ENCODE measurements at places on chromosomes 12 and 14. TPM values are rescaled to one million over a fixed set of nuclear protein-coding genes. Genes with fewer than 3 reads are reported as not detected.

The KRT78 gene
- total RNA-seq, result not detected

The CCDC38 gene
- not detected for total RNA-seq

The C12orf42 gene
- total RNA-seq, result not detected

The CACNA2D4 gene
- 3.1 TPM for total RNA-seq

The ACSM4 gene
- not detected for total RNA-seq

The SMCO3 gene
- not detected for total RNA-seq

The SERPINA10 gene
- 0.23 TPM for total RNA-seq

The EML5 gene
- total RNA-seq, result 0.07 TPM

The PEBP1 gene
- 306 TPM for total RNA-seq

The ALDH1L2 gene
- 1.9 TPM for total RNA-seq

The TAS2R8 gene
- total RNA-seq, result not detected

The LLPH gene
- 9.8 TPM for total RNA-seq

The TMEM229B gene
- 3.3 TPM for total RNA-seq

The P2RX7 gene
- total RNA-seq, result 0.41 TPM

GRCh38 chr12:3802721-3803120 lies 49.8 kb upstream of the CRACR2A start:
- no peak for DNase-seq

DNA sequence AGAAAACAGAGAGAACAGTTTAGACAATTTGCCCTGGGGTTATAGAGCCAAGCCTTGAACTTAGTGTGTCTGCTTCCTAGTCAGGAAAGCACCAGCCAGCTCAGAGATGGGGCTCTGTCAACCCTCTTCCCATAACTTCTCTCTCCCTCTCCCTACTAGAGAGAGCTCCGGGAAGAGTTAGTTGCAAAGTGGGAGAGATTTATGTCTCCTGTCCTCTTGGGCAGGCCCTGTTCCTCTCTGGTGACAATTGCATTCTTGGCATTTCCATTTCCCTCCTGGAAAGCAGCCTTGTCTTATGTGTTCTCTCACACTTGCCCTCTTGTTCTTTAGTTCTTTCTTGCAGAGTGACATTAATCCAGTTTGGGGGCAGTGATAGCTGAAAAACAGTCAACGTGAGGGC lies 42.1 kb upstream of the TUNAR start:
- DNase-seq, result no peak

GRCh38 chr14:68466491-68466977 lies 326.3 kb downstream of the ZFP36L1 start:
- no peak for DNase-seq

DNA sequence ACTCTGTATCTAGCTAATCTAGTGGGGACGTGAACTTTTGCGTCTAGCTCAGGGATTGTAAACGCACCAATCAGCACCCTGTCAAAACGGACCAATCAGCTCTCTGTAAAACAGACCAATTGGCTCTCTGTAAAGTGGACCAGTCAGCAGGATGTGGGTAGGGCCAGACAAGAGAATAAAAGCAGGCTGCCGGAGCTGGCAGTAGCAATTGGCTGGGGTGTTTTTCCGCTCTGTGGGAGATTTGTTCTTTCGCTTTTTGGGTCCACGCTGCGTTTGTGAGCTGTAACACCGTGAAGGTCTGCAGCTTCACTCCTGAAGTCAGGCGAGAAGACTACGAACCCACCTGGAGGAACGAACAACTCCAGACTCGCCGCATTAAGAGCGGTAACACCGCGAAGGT lies 76.5 kb downstream of the SPRING1 start:
- DNase-seq, result no peak

DNA sequence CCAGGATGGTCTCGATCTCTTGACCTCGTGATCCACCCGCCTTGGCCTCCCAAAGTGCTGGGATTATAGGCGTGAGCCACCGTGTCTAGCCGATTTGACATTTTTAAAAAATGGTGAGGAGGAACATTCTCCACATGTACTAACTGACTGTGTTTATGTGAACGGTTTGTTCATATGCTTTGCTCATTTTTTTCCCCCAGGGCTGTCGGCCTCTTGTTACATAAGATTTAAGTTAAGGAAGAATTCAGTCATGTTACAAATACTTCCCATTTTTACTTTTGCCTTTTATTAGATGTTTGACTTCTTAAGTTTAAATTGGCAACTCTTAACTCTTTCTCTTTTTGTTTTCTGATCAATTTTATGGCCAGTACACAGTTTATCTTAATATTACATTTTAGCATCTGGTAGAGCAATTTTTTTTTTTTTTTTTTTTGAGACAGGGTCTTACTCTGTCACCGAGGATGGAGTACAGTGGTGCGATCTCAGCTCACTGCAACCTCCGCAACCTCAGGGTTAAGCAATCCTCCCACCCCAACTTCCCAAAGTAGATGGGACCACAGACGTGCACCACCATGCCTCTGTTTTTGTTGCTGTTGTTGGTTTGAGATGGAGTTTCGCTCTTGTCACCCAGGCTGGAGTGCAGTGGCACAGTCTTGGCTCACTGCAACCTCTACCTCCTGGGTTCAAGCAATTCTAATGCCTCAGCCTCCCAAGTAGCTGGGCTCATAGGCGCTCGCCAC lies 9.6 kb downstream of the GNS start:
- DNase-seq, result no peak

- no peak for DNase-seq
Observed at GRCh38 chr14:100540141-100540925, 46.9 kb downstream of the BEGAIN start.

- no peak for DNase-seq
Observed at GRCh38 chr12:112555621-112556233, 137.0 kb downstream of the PTPN11 start.

- DNase-seq, result no peak
Observed at GRCh38 chr12:31887109-31887811, 72.0 kb upstream of the RESF1 start.

GRCh38 chr12:72612171-72612570 lies 340.0 kb downstream of the TRHDE start:
- DNase-seq, result no peak

- no peak for DNase-seq
Observed at GRCh38 chr14:100551056-100551455, 36.2 kb downstream of the BEGAIN start.

- DNase-seq, result no peak
Observed at GRCh38 chr12:45232146-45232755, 16.4 kb downstream of the ANO6 start.

GRCh38 chr14:31096255-31096654 lies 70.1 kb upstream of the STRN3 start:
- no peak for DNase-seq

GRCh38 chr12:68454892-68455291 lies 122.7 kb upstream of the MDM1 start:
- no peak for DNase-seq

DNA sequence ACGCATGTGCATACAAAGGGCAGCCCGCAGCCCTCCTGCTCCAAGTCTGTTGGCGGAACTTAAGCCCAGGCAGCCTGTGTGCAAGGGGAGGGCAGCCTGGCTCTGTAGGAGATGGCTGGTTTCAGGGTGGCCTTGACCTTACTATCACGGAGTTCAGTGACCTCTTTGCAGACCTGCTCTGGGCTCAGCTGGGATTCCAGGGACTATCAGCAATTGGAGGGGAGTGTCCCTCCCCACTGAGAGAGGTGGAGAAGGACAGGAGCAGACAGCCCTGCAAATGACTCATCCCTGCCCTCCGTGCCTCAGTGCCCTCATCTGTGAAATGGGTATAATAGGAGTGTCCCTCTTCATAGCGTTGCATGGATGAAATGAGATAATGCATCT lies 66.2 kb upstream of the DLK1 start:
- DNase-seq, result no peak

- no peak for DNase-seq
Observed at GRCh38 chr12:119075222-119075787, 94.0 kb downstream of the SRRM4 start.

GRCh38 chr14:61406675-61407074 lies 85.3 kb downstream of the PRKCH start:
- DNase-seq, result no peak

DNA sequence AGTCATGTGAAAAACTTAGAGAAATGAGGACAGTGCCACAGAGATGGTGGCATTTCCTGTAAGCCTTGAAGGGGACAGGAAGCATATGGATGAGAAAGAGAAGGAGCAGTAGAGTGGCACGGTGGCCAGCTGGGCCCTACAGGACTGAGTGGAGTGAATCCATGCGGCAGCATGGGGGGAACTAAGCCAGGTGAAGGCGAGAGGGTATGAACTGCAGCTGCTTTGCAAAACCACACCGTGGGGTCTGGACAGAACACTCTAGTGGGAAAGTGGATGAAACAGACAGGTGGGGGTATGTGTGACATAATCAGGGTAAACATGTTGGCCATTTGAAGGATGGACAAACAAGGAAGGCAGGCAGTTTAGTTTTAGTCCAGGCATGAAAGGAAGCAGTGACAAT lies 10.4 kb upstream of the SYCP3 start:
- no peak for DNase-seq

DNA sequence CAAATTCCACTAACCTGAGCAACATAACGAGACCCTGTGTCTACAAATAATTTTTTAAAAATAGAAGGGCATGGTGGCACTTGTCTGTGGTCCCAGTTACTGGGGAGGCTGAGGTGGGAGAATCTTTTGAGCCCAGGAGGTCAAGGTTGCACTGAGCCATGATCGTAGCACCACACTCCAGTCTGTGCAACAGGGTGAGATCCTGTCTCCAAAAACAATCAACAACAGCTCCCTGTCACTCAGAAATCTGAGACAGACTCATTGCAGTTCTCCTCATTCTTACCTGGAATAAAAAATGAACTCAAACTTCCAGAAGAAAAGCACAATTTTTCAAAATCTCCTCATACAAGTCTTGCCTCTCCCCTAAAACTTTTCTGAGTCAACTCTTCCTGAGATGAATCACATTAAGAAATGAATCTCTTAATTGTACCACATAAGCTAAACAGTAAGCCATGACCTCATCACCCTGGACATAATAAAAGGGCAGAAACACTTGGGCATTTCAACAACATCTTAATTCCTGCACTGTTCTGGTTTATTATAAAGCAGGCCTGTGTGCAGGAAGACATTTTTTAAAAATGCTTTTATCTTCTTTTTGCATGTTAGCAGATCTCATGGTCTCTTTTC lies 214.3 kb upstream of the CDKN3 start:
- no peak for DNase-seq

GRCh38 chr14:64715628-64716412 lies 11.6 kb downstream of the PLEKHG3 start:
- no peak for DNase-seq

DNA sequence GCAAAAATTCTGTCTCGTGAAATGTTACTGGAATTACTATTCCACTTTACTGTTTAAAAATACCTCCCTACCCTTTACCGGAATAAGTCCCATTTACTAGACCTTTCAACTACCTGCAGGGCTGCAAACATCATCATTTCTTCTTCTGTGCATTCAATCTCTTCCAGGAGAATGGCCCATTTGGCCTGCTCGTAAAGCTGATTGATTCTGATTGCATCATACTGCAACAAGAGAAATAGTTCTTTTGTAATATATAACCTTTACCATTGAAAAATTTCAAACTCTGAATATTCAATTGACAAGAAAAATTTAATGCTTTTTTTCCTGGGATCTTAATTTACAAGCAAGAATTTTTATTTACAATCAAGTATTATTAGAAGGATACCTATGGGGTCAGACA lies 72.4 kb downstream of the FERMT2 start:
- DNase-seq, result no peak

DNA sequence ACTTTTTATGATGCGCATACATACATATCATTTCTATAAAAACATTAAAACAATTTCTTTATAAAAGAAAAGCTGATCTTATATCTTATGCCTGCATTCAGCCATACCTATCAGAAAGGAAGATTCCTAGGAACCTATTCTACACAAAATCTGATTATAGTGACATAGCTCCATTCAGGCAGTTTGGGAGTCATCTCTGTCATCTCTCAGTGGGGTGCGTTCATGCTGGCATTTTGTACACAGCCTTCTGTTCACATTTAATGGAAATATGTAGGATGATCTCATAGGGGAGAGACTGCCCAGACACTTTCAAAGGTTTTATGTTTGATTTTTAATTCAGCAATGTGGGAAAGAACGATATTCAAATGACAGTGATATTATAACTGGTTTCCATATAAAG lies 52.9 kb downstream of the ATL1 start:
- DNase-seq, result no peak

- no peak for DNase-seq
Observed at GRCh38 chr14:70563869-70564268, 29.1 kb upstream of the ADAM20 start.

GRCh38 chr12:24200010-24200409 lies 250.5 kb upstream of the SOX5 start:
- DNase-seq, result no peak

DNA sequence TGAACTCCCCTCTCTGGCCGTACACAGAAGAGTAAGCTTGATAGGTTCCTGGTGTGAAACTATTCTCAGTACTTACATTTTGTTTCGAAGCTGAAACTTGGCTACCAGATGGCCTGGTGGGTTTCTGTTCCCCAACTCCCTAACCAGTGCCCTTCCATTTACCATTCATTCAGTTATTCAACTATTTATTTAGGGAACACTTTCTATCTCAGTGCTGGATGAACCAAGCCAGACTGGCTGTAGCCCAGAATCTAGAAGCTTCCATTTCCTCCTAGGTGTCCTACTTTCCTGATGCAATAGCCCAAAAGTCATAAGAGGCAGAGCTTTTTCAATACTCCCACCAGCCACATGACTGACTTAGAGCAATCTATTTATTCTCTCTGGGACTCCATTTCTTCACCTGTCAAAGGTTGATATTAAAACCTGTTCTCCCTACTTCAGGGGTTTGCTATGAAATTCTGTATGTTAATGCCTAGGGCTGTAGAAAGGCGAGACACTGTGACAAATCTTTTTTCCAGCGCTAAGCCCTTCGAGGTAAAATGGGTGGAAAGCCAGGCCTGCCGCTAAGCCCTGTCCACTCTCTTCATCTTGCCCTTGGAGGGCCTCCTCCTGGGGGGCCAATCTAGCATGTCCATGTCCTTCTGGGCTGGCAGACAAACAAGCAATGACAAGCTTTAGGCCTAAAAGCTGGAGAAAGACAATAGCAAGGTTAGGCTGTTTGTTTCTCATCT lies 8.1 kb upstream of the IRF2BPL start:
- DNase-seq, result no peak

- DNase-seq, result no peak
Observed at GRCh38 chr14:54040846-54041245, 84.2 kb upstream of the BMP4 start.

DNA sequence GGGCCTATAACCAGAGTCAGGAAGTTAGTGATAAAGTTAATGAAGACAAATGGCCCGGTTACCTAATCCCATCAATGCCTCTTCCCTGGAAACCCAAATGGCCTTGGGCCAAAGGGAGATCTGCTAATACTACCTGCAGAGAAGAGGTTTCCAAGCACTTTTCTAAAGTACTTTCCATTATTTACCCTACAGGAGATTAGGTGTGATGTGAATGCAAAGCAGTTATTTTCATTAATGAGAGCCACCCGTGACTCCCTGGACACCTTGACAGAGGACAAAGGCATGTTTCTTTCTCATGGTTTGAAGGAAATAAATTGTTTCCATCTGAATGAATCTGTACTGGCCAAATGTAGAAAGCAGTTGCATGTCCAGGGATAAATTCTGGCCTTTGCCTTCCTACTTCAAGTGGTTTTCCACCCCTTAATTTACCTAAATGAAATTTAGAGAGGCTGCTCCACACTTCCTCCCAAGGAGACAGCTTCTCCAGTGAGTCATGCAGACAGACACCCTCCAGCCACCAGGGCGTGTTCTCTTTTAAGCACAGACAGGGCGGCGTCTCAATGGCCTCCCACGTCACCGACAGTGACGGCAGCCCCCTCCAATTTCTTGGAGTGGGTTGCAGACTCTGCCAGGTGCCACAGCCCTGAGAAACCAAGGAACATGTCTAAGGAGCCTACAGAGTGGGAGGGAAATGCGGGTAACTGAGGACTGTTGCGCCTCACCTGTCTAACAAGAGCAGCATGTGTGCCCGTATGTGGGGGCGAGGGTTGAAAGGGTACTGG lies 43.9 kb upstream of the GNPNAT1 start:
- no peak for DNase-seq
